ENCODE measurements at places on chromosomes 11 and 22. TPM values are rescaled to one million over a fixed set of nuclear protein-coding genes. Genes with fewer than 3 reads are reported as not detected.

PTDSS2 gene
- total RNA-seq, result 32.1 TPM

CPSF7 gene
- 13.0 TPM for total RNA-seq

ENTHD1 gene
- not detected for total RNA-seq

SAA2 gene
- total RNA-seq, result not detected

CASP12 gene
- total RNA-seq, result 1.3 TPM

P4HA3 gene
- 40.7 TPM for total RNA-seq

IGF2 gene
- total RNA-seq, result 0.28 TPM

SLC37A2 gene
- total RNA-seq, result 0.67 TPM

MLC1 gene
- total RNA-seq, result not detected

CARD10 gene
- 39.7 TPM for total RNA-seq

CCDC73 gene
- not detected for total RNA-seq

C11orf16 gene
- not detected for total RNA-seq

DNA sequence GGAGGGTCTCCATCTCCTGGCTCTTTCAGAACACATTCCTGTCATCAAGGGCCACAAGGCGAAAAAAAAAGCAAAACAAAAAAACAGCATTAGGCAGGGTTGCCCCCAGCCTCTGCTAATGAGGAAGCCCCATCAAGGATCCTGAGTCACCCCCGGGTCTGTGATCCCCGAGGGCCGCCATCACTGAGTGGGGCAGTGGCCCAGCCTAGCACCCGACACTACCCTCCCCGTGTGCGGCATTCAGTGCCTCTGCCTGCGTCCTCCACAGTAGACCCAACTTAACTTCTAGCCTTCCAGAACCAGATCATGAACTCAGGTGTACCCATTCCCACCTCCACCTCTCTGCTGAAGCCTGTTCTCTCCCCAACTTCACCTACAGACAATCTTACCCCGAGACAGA, 6.6 kb upstream of the CDC42EP1 start:
- no peak for DNase-seq

DNA sequence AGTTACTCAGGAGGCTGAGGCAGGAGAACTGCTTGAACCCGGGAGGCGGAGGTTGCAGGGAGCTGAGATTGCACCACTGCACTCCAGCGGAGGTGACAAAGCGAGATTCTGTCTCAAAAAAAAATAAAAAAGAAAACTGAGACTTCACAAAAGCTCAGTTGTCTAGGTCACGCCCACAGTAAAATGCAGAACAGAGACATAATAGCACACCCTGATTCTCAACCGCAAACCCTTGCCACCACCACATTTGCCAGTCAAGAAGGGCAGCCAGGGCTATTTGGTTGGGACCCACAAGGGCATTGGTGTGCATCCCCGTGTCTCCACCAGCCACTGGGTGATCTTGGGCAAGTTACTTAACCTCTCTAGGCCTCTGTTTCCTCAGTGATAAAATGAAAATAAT, 25.4 kb downstream of the CREB3L1 start:
- DNase-seq, result no peak

- DNase-seq, result no peak
Observed at GRCh38 chr11:17772704-17773600, 38.4 kb downstream of the KCNC1 start.

DNA sequence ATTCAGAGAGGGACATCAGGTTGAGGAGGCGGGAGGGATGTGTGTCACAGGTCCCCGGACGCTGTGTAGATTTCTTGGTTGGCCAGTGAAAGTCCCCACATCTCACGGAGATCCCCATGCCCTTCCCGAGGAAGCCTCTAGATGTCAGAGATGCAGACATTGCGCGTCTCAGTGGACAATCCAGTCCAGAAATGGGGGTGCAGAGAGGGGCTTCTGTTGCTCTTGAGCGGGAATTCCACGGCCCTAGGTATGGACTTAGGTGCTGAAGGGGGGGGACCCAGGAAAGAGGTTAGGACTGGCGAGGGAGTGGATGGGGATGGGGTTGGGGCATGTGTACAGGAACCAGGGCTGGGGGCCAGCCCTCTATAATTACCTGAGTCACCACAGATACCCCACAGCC, 7.0 kb downstream of the THY1 start:
- no peak for DNase-seq

DNA sequence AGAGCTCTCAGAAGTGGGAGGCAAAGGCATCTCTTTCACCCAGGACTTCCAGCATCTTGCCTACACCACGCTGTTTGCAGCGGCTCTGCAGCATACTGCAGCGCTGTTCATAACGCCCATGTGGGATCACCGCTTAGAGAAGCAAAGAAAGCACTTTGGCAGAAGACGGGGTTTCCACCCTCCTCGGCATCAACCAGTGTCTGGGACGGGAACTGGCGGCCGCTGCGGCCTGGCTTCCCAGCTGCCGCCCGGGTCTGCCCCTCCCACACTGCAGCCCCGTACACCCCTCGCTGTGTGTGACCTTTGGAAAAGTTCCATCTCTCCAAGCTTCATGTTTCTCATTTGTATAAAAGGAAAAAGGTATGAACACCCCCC, 545 bp upstream of the TIRAP start:
- no peak for DNase-seq

DNA sequence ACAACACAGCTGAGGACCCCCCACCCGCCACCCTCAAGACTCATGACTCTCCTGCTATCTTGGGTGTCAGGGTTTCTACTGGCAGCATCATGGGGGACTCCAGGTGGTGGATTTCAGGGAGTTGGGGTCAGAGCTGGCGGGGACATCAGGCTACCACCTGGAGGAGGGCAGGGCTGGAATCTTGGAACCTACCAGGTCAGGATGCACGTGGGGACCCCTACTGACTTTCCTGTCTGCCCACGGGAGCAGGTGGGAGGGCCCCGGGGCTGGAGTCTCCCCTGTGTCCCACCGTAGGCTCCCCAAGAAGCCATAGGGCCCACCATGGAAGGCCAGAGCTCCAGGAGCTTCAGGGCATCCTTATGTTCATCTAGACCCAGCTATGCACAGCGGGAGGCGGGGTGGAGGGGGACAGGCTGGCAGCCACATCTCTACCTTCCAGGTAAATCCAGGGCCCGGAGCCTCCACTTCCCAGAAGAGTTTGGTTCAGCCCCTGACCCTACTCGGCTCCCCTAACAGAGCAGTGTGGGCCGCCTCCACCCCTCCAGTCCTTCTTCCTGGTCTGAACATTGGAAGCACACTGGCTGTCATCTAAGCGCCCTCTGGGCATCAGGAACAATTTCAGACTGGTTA, 10.0 kb downstream of the SLC37A2 start:
- DNase-seq, result no peak

GRCh38 chr22:30485362-30485988, 13.7 kb upstream of the SEC14L3 start:
- no peak for DNase-seq

- no peak for DNase-seq
Observed at GRCh38 chr22:48850658-48851287, 976.9 kb downstream of the BRD1 start.

- no peak for DNase-seq
Observed at GRCh38 chr11:69007975-69008381, 5.1 kb downstream of the MRGPRF start.

GRCh38 chr11:10584071-10584501, 15.6 kb upstream of the LYVE1 start:
- DNase-seq, result peak; percentile 51

DNA sequence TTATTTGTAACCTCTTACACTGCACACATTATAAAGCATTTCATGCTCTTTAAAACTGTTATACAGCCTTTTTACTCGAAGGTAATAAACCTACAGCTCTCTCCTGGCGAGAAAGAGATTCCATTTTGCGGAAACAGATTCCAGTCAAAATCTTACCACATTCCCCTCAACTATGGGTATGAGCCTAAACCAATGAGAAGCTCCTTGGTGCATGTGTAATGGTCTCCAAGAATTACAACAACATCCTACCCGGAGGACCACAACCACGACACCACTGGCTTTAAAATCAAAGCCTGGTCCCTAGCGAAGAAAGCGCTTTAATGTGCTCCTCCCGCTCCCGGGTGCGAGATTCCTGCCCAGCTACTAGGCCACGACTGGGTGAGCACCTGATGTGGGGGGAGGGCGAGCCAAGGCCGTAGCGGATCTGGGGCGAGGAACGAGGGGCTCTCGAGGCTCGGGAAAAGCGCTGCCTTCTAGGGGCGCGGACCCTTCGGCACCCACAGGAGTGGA, 821 bp downstream of the CELF1 start:
- DNase-seq, result no peak

GRCh38 chr22:30640839-30641430, 5.4 kb downstream of the SLC35E4 start:
- no peak for DNase-seq

- no peak for DNase-seq
Observed at GRCh38 chr22:27803841-27804415, 2.4 kb upstream of the MN1 start.

DNA sequence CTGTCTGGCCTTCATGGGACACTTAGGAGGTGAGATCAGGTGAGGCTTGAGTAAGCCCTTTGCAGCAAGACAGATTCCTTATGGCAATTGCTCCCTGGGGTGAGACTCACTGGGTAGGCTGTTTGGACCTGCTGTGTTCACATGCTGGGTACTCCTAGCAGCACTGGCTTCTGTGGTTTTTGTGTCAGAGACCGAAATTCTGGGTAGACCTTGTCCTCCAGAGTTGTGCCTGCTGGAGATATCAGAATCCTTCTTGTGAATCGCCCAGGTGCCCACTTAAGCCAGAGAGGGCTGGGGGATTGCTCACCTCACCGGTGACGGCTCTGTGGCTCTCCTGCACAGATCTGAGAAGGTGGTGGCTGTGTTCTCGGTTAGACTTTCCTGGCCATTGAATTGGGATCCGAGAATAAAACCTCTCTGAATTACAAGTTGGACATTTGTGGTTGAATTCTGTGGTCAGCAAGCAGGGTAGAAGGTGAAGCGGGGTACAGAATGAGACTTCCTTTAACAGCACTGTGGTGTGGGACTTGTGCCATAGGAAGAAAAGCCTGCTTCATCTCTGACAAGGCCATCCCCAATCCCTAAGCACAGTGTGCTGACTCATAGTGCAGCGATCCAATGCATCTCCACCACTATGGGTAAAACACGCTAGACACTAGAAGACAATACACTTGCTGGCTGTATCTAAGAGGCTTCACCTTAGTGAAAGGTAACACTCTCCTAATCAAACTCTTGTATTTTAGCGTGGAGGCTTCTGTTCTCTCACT, 52.5 kb upstream of the TTC12 start:
- DNase-seq, result no peak

DNA sequence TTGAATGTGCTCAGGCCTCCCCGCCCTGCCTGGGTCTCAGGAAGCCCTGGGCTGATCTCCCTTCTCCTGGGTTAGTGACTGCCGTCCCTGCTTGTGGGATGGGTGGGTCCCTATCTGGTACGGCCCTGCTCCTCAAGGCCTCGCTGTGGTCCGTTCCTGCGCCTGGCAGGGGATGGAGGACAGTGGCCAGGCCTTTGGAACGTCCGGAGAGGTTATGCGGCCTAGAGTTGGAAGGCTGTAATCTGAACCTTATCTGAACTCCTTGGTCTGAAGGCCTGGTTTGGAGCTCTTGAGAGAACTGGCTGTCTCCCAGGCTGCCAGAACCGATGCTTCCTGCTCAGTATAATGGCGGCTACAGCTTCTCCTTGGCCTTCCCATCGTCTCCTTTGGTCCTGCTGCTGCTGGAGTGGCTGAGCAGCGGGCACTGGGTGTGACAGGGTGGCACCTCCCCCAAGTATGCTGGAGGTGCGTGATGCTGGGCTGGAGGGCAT, 72.8 kb downstream of the FLI1 start:
- no peak for DNase-seq

DNA sequence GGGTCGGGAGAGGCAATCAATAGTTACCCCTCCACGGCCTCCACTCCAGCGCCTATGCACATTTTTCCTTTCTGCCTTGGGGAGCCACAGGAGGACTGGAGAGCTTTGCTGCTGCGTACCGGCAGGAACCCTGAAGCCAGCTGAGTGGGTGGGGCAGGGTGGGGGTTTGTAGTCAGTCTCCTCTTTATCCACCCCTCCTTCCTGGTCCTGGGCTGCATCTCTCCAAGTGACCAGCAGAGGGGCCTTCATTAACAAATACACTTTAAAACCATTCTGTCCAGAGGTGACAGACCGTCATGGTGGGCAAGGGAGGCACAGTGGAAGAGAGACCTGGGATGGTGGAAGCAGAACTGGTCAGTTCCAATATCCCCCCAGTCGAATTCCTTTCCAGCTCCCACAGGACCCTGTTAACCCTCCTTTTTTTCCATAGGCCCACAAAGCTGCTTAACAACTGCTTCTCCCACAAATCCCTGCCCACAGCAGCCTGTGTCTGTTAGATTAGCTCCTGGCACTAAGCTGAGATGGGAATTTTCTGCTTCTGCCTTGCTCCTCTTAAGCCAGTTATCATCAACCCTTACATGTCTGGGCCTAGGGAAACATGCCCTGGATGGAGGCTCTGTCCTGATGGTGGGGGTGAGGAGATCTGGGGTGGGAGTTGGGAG, 3.9 kb upstream of the ABCG4 start:
- DNase-seq, result peak; percentile 32

DNA sequence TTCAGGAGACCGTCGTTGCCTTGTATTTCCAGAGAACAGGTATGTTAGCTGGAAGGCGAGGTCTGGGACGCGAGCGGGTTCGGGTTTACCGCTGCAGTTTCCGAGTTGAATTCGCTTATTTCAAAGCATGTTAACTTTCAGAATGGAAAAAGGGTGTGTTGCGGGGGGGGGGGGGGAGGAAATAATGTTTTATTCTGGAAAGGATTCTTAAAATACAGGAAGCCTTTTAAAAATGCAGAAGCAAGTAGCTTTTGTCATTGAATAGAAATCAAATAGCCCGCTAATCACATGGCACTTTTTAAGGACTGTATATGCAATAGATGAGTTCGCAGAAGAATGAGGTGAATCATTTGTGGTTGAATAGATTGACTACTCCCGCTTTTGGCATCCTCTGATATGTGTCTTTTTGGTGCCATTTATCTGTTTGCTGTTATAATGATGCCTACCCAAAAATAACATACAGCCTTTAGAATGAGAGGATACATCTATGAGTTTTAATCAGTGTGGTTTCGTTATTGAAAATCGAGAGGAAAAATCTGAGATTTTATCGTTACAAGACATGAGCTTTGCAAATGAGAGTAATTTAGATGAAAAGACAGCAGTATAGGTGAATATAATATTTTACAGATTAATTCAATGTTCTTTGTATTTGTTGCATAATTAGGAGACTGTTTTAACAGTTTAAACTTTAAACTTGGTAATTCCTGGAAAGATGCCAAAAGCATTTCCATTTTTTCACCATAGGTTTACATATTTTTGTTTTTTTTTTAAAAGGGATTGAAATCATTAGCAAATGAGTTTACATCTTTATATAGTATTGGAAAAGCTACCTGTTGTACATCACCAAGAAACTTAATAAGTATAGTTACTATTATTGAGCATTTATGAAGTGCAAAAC, 1.7 kb downstream of the PDE3B start:
- no peak for DNase-seq

GRCh38 chr22:35425971-35426800, 26.2 kb downstream of the MCM5 start:
- no peak for DNase-seq

DNA sequence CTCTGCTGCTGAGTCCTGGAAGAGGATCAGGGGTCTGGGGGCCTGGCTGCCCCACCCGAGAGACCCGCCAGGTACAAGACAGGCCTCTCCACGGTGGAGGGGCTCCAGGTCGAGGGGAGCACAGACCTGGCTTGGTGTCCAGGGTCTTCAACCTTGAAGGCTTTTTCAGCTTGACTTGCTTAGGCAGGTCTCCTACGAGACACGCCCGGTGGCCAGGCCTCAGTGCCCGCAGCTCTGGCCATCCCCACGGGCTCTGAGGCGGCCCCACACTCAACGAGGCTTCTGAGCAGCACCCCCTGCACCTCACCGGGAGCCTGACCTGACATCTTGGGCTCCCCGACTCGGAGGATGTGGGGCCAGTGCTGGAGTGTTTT, 6.6 kb upstream of the PLXNB2 start:
- no peak for DNase-seq
